MM.1S (cell line): ENCODE measurements at places on chromosomes 1 and 21.

- DNase-seq: no peak
Observed at GRCh38 chr1:246043556-246043955, 463.5 kb downstream of the SMYD3 start.

DNA sequence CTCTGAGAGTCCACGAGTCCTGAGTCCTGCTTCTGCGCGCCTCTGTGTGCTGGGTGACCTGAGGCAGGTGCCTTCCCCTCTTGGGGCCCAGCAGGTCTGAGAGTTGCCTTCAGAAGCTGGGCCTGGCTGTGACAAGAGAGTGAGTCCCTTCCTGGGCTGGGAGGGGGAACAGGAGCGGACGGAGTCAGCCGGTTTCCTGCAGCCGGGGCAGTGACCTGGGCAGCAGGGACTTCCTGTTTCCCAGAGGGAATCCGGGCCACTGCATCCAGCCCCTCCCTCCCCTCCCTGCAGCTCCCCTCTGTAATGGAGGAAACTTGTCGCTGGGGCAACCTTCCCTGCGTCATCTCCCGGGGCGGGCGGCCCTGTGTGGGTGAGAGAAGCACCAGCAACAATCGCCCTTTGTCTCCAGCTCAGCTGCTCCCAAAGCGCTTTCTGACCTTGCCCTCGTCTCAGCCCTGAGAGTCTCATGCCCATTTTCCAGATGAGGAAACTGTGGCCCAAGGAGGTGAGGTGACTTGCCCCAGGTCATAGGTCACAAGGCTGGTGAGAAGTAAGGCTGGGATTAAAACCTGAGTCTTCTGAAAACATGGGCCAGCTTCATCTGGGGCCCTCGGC, 61.1 kb downstream of the SDC3 start:
- DNase-seq: no peak

GRCh38 chr1:154945962-154946850, 9.7 kb upstream of the PMVK start:
- DNase-seq: no peak

DNA sequence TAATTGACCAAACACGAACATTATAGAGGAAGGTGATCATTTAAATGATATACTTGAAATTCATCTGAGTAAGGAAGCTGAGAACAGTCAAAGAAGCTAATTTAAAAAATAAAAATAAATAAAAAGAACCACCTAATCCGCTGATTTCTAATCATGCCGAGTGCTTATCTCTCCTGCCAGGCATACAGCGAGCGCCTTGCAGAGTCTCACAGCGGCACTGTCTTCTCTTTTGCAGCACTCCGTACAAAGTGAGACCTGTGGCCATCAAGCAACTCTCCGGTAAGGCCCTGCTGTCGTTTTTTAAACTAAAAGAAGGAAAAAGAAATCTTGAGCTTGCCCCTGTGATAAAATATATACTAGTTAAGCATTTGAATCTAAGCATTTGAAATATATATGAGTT, 45.3 kb downstream of the PDE9A start:
- DNase-seq: no peak

DNA sequence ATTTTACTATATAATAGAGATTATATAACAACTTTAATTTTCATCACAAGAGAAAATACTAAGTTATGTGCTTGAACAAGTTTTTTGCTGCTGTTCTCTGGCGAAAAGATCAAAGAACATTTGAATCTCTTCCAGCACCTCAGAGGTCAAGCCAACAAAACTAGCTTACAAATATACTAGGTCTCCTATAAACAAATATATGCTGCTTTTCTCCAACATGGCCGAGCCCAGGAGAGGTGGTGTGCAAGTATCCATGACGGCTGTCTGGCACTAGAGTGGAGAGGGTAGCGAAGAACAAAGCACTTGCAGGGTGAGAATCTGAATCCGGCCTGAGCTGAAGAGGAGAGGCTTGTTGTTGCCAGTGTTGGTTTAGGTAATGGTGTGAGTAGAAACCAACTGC, 7.5 kb upstream of the FMO3 start:
- DNase-seq: no peak

DNA sequence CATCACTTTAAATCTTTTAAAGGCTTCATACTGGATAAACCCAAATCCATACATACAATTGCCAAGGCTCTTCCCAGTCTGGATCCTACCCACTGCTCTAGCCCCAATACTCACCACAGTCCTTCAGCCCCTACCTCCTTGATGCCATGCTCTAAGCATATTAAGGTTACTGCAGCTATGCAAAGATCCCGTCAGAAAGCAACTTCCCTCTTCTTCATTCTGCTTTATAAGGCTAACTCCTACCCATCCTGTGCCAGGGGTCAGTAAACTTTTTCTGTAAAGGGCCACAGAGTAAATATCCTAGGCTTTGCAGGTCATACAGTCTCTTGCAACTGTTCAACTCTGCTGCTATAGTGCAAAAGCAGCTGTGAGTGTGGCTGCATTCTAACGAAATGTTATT, 34.3 kb upstream of the MTF1 start:
- no peak for DNase-seq

- DNase-seq: no peak
Observed at GRCh38 chr1:204641936-204642335, 43.6 kb downstream of the LRRN2 start.

- no peak for DNase-seq
Observed at GRCh38 chr21:31720330-31720729, 11.6 kb downstream of the SCAF4 start.

GRCh38 chr21:34814529-34814951, 145.7 kb downstream of the CLIC6 start:
- no peak for DNase-seq

DNA sequence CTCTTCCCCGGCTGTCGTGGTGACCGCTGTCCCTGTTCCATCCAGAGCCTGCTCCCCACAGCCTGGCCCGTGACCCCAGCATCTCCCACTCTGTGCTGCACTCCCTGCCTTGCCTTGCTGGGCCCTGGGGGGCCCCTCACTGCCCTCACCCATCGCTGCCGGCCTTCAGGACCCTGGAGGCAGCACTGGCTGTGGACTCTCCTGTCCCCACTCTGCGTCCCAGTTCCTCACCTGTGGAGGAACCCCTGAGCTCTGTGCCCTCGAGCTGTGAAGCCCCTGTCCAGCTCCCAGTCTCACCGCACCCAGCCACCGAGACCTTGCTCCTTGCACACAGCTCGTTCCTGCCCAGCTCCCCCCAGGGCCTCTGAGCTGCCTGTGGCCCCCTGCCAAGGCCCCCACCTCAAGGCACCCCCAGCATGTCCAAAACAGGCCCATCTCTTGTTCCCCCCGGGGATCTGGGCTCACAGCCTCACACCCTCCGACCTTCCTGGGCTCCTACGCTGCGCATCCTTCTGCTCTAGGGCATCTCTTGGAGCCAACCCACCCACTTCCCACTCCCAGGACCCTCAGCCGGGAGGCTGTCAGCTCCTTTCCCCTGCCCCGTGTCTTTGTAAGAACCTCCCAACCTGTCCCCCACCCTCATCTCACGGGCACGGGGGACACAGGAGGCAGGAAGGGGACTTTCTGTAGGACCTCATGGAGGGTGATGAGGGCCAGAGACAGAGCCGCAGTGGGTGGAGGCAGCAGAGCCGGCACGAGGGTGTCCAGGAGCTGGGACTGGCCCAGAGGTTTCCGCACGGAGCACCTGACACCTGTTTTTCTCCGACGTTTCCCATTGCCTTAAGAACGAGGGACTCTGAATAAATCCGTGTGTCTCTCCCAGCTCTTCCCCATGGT, 109.3 kb downstream of the WDR4 start:
- DNase-seq: no peak

DNA sequence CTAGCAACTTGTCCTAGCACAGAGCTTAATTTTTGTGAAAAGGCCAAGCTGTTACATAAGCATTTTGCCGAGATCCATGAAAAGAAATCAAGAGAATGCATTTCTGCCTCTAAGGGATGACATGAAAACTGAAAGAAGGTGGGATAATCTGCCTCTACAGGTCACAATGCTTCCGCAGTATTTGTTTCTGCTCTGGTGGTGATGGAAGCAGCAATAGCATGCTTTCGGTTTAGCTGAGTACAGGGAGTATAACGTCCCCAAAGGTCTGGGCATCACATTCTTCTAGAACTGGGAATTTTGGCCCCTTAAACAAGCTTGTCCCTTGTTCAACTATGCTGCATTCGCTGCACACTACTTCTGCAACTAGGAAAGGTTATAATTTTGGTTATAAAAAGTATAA, 14.4 kb upstream of the MAGI3 start:
- DNase-seq: no peak

DNA sequence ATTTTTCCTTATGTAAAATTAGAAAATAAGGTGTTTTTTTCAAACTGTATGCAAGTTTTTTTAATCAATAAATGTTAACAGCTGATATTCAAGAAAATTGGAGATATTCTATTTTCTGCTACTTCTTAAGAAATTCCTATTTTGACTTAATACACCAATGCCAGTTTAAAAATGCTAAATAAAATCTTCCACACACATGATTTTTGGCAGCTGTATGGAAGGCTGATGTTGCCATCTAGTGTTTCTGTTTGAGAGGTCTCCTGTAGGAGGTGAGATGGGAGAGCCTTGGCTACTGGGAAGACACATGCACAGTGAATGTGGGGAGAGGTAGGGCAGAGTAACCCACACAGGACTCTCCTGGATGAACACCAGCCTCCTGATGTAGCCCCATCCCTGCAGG, 29.2 kb upstream of the OR2B11 start:
- DNase-seq: peak; percentile 69

GRCh38 chr21:28540514-28540913, 452.2 kb downstream of the LTN1 start:
- DNase-seq: no peak

DNA sequence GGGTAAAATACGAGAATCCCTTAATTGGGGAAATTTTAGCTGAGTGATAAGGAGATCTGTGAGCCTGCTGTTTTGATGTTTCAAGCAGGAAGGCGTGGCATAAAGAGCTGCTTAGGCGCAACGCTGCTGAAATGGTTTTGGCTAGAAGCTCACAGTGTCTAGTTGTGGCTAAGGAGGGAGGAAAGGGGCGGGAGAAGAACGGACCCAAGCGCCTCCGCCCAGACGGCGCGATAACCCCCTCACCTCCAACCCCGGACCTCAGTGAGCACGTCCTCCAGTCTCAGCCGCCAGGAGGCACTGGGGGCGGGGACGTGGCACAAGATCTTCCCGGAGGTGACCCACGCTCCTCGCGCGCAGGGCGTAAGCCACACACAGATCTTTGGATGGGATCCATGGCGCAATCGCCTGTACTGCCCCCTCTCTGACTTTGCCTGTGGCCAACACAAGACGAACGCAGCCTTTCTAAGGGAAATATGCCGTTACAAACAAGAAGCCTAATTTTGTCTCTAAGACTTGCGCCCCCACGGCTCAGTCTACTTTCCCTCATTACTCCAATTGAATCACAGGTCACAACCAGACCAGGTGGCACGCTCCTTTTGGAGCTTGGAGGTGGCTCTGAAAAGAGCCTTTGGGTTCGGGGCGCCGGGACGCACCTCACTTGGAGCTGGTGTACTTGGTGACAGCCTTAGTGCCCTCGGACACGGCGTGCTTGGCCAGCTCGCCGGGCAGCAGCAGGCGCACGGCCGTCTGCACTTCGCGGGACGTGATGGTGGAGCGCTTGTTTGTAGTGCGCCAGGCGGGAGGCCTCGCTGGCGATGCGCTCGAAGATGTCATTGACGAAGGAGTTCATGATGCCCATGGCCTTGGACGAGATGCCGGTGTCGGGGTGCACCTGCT, 23.4 kb upstream of the RNF187 start:
- peak; percentile 45 for DNase-seq

DNA sequence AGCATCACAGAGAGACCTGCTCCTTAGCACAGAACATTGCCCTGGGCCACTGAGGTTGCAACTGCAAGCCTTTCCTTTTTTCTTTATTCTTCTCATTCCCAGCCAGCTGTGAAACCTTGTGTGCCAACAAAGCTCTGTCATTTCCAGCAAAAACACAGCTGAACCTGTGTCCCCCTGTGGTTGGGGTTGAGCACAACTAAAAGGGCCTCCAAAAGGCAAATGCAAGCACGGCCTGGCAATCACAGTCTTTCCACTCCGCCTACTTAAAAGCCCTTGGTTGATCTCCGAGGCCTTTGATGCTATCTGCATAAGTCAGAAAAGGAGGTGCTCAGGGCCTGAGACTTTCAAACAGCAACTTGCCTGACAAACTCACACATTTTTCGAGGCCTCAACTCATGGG, 32.7 kb downstream of the SUSD4 start:
- DNase-seq: no peak

DNA sequence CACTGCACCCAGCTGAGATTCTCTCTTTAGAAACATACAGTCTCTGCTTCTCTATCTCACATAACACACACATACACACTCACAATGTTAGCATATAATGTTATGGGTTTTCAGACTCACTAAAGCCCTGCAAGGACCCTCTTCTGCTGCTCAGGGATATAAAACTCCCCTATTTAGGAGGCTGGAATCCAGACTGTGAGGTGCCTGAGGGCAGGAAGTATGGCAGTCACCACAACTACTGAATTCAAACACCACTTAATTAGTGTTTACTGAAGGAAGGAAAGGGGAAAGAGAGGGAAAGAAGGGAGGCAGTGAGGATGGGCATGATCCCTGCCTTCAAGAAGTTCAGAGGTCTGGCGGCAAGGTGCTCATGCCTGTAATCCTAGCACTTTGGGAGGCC, 7.8 kb upstream of the CDK18 start:
- DNase-seq: no peak

DNA sequence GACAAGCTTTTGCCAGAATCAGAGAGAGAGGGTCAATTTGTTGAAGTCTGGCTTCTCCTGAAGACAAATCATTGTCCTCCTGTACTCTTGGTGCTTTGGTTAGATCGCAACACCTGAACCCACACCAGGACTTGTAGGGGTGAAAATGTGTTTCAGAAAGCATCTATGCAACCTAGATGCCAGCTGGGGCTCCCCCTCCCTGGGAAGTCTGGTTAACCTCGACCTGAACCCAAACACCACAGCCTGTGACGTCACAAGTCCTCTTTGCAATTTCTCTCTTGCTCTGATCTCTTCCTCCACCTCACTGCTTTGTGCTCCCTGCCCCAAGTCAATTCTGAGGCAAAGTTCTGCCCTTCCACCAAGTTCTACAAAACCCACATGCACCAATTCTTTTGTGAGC, 42.8 kb upstream of the USP24 start:
- peak; percentile 92 for DNase-seq

DNA sequence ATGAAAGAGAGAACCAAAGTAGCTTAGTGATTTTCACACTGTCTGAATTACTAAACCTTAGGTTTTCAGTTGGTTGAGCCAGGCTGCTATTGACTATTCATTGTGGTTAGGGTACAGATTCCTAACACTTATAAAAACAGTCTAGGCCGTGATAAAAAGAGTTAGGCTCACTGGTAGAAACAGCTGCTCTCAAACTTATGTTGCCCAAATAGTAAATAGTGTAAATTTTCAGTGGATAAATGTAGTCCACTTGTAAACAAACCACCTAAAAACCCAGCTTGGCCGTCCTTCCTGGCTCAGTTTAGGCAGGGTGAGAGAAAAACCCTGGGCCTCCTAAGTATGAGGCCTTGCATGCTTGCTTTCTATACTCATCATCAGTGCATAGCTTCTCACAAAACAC, 34.9 kb downstream of the ARID1A start:
- DNase-seq: no peak
